ENCODE measurements at places on chromosomes 7 and 10.

DNA sequence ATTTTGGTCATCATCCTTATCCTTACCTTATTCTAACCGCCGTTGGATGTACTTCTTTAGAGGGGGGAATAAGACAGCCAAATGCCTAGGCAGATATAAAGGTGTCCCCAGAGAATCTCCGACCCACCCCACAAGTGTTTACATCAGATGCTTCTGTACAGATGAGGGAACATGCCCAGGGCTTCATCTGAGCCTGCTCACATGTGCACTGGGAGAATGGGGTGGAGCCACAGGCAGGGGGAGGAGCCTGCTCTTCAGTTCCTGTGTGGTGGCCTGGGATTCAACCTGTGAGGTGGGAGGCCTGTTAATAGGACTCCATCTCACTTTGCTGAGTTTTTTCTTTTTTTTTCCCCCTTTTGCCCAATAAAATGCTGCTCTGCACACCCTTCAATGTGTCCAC, 27.6 kb upstream of the OPTN start:
- no peak for DNase-seq

- no peak for DNase-seq
Measured at GRCh38 chr10:12533151-12533550, 183.8 kb downstream of the CAMK1D start.

- DNase-seq, result no peak
Measured at GRCh38 chr10:95277201-95277570, 13.6 kb downstream of the PDLIM1 start.

DNA sequence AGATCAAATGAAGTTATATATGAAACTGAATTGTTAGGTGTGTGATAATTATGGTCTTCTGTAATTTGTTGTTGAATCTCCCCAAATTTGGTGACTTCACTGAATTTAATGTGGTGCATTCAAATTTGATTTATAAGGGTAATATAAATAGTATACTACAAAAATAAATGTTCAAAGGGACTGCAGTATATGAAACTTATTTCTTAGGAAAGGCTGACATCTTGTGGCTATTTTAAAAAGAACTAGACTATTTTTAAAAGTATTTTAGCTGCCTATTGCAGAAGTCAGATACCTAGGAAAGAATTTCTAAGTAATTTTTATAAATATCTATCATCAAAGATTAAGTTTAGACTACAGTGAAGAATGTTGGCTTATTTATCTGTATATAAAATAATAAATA, 36.6 kb downstream of the ATRNL1 start:
- DNase-seq, result no peak

- DNase-seq, result no peak
Measured at GRCh38 chr10:104591441-104591840, 49.6 kb upstream of the SORCS3 start.

DNA sequence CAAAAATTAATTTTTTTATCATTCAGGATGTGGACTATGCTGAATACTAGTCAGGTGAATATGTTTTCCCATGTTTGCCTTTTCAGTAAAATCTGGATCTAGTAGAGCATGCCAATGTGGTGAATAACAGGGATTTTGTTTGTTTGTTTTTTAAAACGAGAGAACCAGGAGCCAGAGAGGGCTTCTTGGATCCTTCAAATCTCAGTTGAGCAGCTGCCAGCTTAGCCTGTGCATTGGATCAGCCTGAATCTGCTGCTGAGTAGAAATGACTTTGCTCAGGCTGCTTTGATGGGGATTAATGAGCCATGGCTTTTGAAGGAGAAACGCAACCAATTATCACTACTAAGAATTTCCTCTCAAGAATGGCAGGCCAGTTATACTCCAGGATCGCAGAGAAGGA, 493.8 kb downstream of the ARL4A start:
- DNase-seq, result no peak

GRCh38 chr10:70940834-70941568, 52.6 kb upstream of the PCBD1 start:
- no peak for DNase-seq

DNA sequence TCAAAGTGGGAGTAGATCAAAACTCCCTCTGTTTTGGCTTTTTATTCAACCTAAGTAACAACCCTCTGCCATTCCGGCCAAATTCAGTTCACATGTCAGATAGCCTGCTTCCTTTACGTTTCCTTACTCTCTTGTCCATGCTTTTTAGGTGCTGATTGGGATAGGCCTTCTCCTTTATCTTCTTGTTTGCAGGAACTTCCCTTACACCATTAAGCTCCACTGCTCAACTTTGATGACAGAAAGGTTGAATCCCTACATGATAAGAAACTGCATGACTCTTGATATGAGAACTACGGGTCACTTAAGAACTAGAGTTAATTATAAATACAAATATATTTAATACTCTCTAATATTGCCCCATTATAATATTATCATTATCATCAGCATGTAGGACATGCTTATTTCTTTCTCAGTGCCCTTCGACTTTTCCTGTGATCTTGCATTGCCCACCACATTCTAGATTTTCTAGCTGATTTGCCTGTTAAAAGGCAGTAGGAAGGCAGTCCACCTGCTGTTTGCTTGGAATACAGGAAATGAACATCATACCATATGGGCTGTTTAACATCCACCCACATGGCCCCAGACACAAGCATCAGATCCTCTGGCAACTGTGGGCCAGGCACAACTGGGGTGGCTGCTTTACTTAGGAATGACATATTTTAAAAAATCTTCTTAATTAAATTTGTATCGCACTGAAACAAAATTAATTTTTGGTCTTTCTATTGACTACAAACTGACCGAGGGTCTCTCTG, 59.7 kb upstream of the CCDC6 start:
- no peak for DNase-seq
